Suppressor macrophage treated with lipopolysaccharide for 1 hour (primary cell): ENCODE measurements at places on chromosomes 12 and 14.

- peak; percentile 30 for DNase-seq
These were observed 366.0 kb upstream of the RGS6 start for GRCh38 chr14:71566276-71566675.

GRCh38 chr14:77812028-77812427 lies 12.1 kb downstream of the ADCK1 start:
- DNase-seq, result no peak

- DNase-seq, result no peak
These were observed 235.8 kb downstream of the NEDD1 start for GRCh38 chr12:97142737-97143410.

GRCh38 chr12:57222286-57223190 lies 5.9 kb downstream of the NXPH4 start:
- no peak for DNase-seq

DNA sequence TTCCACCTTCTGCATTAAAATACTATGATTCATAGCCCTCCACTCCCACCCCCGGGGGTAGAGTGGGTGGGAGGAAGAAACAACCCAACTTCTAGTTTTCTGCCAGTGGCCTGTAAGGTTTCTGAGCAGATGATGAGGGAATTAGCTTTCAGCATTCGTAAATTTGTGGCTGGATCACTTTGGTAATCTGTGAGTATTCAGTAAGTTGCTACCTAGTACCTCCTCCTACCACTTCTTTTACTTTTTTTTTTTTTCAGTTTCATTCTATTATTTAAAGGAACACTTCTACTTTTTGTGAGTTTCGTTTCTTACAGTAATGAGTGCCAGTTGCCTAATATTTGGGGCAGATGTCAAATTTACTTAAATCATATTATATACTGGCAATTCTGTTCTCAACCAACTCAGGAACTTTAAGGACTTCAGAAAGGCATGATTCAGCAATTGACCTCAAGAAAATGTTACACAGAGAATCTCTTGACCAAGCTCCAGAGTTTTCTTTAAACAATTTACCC lies 42.4 kb upstream of the EMP1 start:
- peak; percentile 85 for DNase-seq

DNA sequence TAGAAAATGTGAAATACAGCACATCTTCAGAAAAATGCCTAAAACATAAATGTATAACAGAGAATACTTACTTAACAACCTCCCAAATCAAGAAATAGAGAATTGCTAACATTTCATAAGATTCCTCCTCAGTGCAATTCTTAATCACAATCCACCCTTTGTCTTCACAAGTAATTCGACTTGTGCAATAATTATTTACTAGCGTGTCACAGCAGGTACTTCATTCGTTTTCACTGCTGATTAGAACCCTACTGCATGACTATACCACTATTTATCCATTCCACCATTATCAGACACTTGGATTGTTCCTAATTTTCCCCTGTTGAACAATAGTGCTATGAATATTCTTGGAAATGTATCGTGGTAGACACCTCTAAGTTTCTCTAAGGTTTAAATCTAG lies 64.9 kb upstream of the BBS10 start:
- DNase-seq, result no peak

DNA sequence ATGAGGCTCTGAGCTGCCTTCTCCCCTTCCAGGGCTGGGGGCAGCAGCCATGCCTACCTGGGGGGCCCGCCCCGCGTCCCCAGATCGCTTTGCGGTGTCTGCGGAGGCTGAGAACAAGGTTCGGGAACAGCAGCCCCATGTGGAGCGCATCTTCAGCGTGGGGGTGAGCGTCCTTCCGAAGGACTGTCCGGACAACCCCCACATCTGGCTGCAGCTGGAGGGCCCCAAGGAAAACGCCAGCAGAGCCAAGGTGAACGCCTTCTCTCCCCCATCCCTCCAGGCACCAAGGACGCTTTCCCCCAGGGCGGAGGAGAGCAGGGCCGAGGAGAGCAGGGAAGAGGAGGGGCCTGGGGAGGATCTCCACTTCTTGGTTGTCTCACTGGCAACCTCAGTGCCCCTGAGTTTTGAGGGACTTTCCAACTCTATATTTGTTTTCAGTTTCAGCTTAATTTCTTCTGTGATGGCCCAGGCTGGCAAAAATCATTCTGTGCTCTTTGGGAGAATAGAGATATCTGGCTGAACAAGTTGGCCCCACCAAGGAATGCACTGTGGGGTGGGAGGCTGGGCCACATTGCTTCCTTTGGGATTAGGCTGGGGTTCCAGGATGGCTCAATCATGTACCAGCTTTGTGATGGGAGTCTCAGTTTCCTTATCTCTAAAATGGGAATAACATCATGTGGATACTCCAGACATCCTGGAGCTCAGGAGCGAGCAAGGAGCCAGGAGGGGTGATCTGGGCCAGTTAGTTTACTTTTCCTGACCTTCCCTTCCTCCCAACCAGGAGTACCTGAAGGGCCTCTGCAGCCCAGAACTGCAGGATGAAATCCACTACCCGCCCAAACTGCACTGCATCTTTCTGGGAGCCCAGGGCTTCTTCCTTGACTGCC lies 1.2 kb downstream of the KHNYN start:
- peak; percentile 90 for DNase-seq

- no peak for DNase-seq
These were observed 68.7 kb downstream of the ARF6 start for GRCh38 chr14:49961270-49962222.

GRCh38 chr12:44433659-44434058 lies 442.5 kb downstream of the NELL2 start:
- DNase-seq, result no peak

- DNase-seq, result peak; percentile 67
These were observed 18.2 kb upstream of the STRAP start for GRCh38 chr12:15863984-15864383.

- peak; percentile 9 for DNase-seq
These were observed 117.9 kb downstream of the PDE3A start for GRCh38 chr12:20486233-20486632.

DNA sequence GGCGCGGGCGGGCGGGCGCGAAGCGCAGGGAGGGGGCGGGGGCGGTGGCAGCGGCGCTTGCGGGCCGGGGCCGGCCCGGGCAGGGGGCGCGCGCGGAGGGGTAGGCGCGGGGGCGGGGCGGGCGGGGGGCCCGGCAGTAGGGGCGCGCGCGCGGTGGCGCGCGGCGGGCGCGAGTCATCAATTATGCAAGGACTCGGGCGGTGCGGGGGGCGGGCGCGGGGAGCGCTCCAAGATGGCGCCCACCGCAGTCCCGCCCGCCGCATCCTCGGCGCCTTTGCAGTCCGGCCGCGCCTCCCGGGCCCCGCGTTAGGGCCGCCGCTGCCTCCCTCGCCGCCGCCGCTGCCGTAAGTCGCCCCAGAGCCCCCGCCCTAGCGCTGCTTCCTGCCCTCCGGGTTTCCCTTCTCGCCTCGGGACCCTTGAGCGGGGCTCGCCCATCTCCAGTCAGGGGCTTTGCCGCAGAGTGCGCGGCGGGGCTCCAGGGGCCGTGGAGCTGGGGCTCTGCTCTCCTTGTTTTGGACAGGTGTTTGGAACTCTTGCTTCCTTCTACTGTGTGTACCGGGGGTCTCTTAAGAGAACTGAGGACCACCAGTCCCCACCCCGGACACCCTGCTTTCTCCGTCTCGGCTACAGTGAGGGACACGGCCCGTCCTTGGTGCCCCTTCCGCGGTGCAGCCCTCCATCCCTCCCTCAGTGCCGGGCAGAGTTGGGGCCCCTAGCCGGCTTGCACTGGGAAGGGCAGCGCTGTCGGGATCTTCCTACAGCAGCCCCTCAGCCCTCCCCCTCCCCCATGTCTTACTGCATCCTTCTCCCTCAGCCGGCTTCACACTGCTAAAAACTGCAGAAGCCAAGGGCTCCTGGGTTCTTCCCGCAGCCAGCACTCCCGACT lies at the start of gene SCN8A:
TSS of gene SCN8A (plus strand) at position 218 of the 886 bp plus-strand sequence. CDS start 71,585 bp downstream, outside the sequence.
- peak; percentile 27 for DNase-seq

GRCh38 chr12:108409481-108409880 lies 70.4 kb upstream of the CMKLR1 start:
- no peak for DNase-seq

DNA sequence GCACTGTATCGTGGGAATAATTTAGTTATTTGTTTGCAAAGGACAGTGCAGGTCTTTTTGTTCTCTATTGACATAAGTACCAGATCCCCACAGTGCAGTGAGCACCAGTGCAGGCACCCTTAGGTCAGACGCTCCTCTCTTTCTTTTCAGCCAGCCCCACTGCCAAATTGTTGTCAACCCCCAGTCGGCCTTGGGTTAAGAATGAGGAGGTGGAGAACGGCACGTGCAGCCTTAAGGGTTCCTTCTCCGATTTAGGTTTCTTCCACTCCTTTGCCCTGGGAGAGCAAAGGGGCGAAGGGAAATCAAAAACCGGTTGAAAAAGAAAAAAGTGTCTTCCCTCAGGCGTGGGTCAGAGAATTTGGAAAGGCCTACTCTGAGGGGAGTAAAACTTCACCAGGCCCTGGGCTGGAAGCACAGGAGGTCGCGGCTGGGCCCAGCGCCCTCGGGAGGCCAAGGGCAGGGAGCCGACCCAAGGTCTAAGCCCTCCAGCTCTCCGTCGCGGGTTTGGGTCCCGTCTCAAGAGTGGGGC lies 4.3 kb downstream of the PAX9 start:
- no peak for DNase-seq

DNA sequence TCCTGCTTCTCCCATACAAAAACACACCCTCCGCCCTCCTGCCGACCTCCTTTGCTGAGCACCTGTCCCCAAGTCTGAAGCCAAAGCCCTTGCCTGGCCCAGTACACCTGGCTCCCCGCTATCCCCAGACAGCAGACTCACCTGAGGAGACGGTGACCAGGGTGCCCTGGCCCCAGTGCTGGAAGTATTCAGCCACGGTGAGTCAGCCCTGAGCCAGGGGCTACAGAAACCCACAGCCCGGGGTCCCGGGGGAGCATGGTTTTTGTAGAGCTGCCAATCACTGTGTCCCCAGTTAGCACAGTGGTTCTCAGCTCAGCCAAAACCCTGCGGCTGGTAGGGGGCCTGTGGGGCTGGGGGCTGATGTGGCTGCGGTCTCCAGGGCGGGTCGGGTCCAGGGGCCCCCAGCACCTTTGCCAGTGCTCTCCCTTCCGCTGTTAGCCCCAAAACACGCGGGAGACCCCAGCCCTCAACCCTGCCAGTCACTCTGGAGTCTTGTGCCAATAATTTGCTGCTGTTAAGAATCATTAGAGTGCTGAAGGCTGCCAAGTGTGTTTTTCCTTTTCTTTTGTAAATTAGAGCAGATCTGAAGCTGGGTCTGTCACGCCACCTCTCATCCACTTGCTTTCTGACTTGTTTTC lies 339.0 kb downstream of the TMEM121 start:
- no peak for DNase-seq

- peak; percentile 24 for DNase-seq
These were observed 3.2 kb downstream of the CRIP2 start for GRCh38 chr14:105477660-105478397.

- peak; percentile 47 for DNase-seq
These were observed 23.8 kb upstream of the ELK3 start for GRCh38 chr12:96170328-96170727.

- no peak for DNase-seq
These were observed 39.4 kb upstream of the BTG1 start for GRCh38 chr12:92185052-92185451.

- DNase-seq, result peak; percentile 84
These were observed 1.0 kb upstream of the DUSP6 start for GRCh38 chr12:89353188-89353822.

- no peak for DNase-seq
These were observed 239.2 kb downstream of the ADGRD1 start for GRCh38 chr12:131192951-131193350.

DNA sequence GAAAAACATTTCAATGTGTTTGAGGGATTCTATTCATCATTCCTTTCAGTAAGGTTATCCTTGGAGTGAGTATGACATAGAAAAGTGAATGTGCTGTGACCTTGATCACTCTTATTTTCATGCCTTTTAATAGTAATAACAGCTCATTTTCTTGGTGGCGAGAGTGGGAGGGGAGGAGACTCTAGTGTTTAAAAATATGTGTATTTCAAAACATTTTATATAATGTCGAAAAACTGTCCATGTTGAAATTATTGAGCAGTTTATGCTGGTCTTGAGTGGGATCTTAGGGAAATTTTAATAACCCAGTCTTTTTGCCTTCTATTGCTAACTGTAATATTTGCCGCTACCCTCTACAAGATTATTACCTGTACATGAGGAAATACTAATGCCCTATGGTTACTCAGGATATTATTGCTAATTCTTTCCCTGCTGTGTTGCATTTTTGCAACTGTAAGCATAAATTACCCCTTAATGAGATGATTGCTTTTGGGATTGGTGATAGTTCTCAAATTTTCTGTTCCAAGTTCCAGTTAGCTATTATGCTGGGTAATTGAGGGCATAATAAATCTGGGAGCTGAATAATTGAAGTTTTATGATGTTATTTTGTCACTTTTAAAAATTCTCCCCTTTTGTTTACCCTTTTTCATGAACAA lies 21.9 kb downstream of the ATF7IP start:
- no peak for DNase-seq

GRCh38 chr14:104113631-104114420 lies 24.6 kb upstream of the KIF26A start:
- DNase-seq, result no peak

GRCh38 chr12:52239767-52240166 lies 6.7 kb downstream of the KRT7 start:
- DNase-seq, result no peak

- no peak for DNase-seq
These were observed 144.6 kb downstream of the TTC7B start for GRCh38 chr14:90671382-90672234.

DNA sequence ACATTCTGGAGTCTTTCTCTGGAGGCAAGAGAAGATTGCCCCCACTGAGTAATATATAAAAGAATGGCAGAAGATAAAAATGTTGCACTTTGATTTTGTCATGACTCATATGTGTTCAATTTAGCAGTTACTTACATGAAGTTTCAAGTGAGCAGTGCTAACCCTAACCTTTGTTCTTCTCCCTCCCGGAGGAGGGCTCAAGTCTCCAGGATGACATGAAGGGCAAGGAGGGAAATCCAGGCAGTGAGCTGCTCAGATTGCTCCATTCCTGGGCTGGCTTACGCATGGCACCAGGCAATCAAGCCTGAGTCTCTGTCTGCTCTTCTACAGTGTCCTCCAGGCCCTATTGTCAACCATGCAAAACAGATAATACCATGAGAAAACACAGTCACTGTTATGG lies 322.3 kb downstream of the DUSP6 start:
- no peak for DNase-seq

GRCh38 chr14:54629183-54629582 lies 62.3 kb downstream of the SAMD4A start:
- DNase-seq, result no peak

- no peak for DNase-seq
These were observed 9.3 kb downstream of the PPM1H start for GRCh38 chr12:62925680-62926079.
